ENCODE measurements at places on chromosomes 4 and X.
A peak's percentile ranks its signal among the peaks of the same experiment; 100 is the strongest.

GRCh38 chr4:7657545-7658297, 223.0 kb upstream of the PSAPL1 start:
- no peak for DNase-seq

DNA sequence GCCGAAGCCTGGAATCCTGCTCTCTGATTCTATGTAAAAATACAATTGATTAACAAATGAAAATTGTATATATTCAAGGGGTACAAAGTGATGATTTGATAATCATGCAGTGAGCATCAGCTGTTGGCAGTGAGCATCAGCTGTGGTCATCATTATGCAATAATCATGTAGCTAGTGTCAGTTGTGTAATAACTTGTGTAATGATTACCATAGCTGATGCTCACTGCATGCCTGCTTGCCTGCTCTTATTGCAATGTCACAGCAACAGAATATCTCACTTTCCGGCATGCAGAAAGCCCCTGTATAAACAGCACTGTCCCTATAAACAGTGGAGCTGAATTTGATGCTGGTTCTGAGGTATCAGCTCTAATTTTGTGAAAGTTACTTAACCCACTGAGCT, 46.8 kb downstream of the SULT1B1 start:
- peak; percentile 48 for DNase-seq

DNA sequence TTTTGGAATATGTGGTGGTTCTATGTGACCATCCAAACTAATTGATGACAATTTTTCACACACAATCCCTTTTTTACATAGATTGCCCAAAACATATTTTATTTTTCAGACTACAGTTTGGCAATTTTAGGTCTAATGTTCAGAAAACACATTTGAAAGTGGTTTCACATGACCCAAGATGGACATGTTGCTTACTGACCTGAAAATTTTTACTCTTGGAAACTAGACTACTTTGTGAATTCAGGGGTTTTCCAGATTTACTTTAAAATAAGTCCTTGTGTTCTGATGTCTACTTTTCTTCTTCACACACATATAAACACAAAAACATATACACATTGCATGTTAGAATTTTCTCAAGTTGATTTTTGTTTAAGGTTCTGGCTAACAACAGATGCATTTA, 79.5 kb downstream of the HMGB2 start:
- no peak for DNase-seq

GRCh38 chr4:185728893-185729292, 83.1 kb downstream of the SORBS2 start:
- no peak for DNase-seq

DNA sequence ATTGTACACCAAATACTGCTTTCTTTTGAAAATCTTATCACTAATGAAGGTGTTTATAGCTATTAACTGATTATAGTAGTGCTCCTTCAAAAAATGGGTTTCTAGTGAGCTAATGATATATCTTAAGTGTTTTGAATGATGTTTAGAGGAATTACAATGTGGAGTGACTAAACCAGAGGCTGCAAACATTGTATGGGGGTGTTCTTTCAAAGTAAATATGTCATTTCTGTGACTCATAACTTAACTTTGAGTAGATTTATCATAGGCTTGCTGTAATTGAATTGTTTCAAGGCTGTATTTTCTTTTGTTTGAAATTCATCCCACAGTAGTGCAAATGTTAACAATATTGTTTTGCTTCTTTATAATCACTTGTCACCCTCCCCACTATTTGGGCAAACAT, 141.6 kb downstream of the IL1RAPL2 start:
- no peak for DNase-seq

GRCh38 chrX:126137899-126138298, 28.2 kb downstream of the DCAF12L2 start:
- no peak for DNase-seq

- peak; percentile 43 for DNase-seq
Measured at GRCh38 chr4:108043526-108043925, 53.8 kb downstream of the HADH start.

DNA sequence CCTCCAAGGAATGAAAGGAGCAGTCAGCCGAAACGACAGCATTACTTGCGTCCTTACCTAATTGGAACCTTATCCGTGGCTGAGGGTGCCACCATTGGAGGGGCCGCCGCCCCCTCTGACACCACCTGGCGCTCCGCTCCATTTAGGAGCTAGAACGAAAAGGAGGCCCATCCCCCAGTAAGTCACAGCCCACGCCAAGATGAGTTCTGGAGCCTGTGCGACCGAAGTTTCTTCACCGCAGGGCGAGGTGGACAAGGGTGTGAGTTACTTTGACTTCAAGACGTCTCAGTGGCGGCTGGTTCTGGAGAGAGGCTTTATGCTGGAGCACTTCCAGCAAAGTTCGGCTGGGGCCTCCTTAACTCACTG, 729 bp upstream of the IRF2 start:
- DNase-seq: peak; percentile 35

DNA sequence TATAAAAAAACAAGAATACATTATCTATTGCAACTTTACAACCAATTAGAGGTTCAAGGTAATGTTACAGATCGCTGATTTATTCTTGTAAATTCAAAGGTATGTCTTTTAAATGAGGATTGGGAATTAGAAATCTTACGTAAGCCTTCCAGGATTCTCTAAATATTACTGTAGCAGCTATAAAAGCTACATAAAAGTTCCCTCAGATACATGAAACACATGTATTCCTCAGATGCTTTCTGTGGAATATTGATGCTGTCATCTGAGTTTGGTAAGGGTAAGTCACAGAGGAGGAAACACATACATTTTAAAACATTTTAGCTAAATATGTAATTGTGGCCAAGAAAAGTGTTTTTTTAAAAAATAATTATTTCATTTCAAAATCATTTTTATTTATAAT, 3.4 kb downstream of the AFP start:
- DNase-seq: no peak

- DNase-seq: no peak
Measured at GRCh38 chrX:12972243-12972642, 2.7 kb upstream of the TMSB4X start.

DNA sequence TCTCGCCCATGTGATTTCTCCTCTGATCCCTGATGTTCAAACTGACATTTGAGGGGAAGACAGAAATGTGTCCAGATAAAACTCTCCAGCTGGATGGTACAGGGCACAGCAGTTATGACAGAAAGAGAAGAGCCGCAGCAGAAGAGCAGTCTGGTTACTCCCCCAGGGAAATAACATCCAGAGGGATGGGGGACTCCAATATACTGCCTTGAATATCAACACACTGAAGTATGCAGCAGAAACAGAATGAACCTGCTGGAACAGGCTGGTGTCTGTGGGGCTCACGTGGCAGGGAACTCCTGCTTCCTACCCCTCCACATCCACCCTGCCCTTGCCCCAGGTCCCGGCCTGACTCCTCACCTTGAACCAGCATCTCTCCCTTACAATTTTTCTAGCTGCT, 93.5 kb downstream of the MGST2 start:
- no peak for DNase-seq

DNA sequence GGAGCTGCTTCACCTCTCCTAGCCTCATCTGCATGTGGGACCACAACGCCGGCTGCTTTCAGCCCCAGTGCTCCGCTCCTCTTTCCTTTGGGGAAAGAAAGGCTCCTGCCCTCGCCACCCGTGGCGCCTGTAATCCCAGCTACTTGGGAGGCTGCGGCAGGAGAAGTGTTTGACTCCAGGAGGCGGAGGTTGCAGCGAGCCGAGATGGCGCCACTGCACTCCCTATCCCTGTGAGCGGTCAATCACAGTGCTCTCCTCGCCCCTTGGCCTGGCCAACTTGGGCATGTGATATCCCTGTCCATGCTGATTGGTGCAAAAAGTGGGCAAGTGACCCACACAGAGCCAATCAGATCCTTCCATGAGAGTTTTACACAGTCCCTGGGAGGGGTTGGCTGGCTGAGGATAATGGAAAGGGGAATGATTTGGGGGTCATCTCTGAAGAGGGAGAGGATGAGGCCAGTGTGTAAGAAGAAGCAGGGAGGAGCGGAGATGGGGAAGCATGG, 56.2 kb downstream of the WFS1 start:
- DNase-seq: no peak

GRCh38 chr4:7649741-7650531, 215.2 kb upstream of the PSAPL1 start:
- peak; percentile 98 for DNase-seq

- DNase-seq: no peak
Measured at GRCh38 chr4:94135701-94136100, 72.0 kb upstream of the SMARCAD1 start.

GRCh38 chrX:21741869-21742701, 15.8 kb downstream of the SMPX start:
- no peak for DNase-seq

DNA sequence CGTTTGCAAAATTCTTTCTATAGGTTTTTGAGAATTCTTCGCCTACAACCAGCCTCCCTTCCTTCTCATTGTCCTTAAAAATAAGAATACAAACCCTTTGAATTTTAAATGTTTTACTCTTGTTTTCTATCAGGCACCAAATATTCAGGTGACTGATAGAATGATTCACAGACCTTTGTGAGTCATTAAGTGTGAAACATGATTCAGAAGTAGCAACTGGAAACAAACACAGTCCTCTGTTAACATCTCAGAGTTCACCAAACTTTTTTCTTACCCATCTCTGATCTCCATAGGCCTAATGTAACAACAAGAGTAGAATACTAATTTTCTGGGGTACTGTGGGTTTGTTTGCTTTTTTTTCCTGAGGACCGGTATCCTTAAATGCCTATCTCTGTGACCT, 63.4 kb upstream of the MAB21L2 start:
- DNase-seq: peak; percentile 14

Measured in fibroblast of skin of abdomen (primary cell).